ENCODE measurements at places on chromosomes 6 and 20. TPM values are rescaled to one million over a fixed set of nuclear protein-coding genes. Genes with fewer than 3 reads are reported as not detected.

The PRRC2A gene
- 49.6 TPM for total RNA-seq

The ADTRP gene
- 14.0 TPM for total RNA-seq

The RIPOR3 gene
- total RNA-seq: 16.1 TPM

The LRRC73 gene
- 0.20 TPM for total RNA-seq

DNA sequence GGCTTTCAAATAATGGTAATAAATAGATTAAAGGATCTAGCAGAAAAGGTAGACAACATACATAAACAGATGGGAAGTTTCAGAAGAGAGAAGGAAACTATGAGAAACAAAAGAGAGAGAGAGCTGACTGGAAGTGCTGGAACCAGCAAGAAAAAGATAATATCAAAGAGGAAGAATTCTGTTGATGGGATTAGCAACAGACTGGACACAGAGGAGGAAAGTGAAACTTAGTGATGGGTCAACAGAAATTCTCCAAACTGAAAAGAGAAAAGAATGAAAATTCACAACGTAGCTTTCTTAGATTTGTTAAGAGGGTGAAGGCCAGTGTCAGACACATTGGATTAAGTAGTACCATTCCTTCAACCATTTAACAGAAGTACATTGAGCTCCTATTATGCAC is 48.3 kb upstream of the SIRPA start:
- DNase-seq: no peak

GRCh38 chr20:38833857-38834164 is 28.3 kb downstream of the PPP1R16B start:
- DNase-seq: no peak

GRCh38 chr20:32968478-32969241 is 35.6 kb downstream of the SUN5 start:
- DNase-seq: no peak

DNA sequence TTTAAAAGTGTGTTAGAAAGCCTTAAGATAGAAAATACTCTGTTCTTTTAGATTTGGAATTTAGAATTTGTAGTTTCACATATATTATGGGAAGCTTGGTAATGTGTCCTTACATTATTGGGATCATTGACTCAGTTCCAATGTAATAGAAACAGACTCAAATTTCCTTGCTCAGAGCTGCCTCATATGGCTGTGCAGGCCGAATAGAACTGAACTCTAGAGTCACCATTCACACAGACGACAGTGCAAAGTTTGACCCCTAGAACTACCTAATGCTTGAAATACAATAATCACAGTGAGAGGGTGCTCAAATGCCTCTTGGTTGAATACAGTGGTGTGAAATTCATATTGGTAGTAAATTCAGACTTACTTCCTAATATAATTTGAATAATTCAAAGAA is 482.7 kb upstream of the CITED2 start:
- no peak for DNase-seq

GRCh38 chr6:157994125-157994795 is 12.6 kb downstream of the SYNJ2 start:
- no peak for DNase-seq
